ENCODE measurements at places on chromosomes 5 and 9.

DNA sequence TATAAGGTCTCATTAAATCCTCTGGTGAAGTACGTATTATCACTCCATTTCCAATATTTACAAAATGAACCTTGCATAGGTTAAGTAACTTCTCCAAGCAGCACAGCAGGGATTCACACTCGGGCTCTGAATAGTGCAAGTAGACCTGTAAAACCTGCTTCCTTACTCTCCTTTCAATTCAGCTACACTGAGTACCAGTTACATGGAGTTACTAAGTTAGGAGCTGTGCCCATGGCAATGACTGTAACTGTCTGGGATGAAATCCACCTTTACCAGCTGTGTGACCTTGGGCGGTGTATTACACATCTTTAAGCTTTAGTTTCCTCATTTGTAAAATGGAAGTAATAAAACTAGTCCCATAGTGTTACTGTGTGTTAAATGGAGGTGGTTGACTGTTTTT, 15.9 kb upstream of the MOB3B start:
- no peak for DNase-seq

GRCh38 chr5:78587775-78588291, 60.7 kb downstream of the LHFPL2 start:
- DNase-seq: no peak

- no peak for DNase-seq
These were observed 43.6 kb downstream of the MAP3K1 start for GRCh38 chr5:56858777-56859442.

DNA sequence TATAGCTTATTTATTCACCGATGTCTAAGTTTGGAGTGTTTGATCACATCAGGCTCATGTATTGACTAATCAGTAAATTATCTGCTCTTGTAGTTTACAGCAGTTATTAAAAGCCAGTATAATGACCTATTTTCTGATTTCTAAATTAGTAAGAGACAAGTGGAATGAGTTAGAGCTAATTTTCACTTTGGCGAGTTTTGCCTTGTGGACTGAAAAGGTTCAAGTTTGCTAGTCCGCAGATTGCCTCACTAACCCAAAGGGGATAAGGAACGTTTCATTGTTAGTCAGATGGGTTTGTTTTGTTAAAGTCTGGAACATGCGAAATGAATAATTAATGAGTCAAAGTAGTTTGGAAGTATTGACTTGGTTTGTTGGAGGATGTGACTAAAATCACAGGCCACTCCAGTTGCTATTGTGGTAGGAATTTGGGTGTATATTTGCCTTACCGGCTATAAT, 40.1 kb downstream of the SMARCA2 start:
- peak; percentile 22 for DNase-seq

GRCh38 chr9:109182940-109183798, 16.1 kb upstream of the FRRS1L start:
- peak; percentile 16 for DNase-seq

DNA sequence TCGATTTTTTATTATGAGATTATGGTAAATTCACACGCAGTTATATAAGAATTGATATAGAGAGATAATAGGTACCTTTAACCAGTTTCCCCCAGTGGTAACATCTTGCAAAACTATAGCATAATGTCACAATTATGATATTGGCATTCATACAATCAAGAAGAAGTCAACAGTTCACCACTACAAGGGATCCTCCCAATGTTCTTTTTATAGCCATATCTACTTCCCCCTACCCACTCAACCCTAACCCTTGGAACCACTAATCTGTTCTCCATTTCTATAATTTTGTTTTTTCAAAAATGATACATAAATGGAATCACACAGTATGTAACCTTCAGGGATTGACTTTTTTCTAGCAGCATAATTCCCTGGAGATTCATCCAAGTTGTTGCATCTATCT, 9.8 kb downstream of the ACTL7B start:
- DNase-seq: no peak

GRCh38 chr5:418162-419121, 24.5 kb upstream of the EXOC3 start:
- no peak for DNase-seq

DNA sequence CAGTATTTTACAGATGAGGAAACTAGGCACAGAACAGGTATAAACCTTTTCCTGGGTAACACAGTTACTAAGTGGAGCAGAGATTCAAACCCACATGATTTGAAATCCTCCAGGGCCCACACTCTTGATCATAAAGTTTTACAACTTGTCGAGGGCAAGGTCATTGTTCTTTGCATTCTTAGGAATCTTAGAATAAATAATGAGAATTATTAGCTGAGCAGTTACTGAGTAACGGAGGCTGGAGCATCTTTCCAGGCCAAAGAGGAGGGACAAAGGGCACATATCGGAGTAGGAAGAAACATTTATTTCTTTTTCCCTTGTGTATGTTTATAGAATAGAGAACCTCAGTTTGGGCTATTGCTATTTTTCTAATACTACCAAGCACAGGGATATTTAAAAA, 27.1 kb upstream of the F2R start:
- no peak for DNase-seq

DNA sequence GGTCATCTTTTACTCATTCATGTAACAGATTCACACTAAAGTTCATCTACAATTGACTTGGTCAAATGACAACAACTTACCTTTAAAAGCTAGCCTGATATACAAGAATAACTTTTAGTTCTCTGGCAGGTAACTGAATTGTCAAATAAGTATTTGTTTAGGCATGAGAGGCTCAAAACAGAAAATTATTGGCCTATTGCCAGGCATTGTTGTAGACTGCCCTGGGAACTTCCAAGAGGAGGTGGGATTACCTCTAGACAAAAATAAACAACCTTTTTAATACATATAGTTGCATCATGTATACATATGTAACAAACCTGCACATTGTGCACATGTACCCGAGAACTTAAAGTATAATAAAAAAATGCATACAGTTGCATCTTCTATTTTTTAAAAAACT, 18.2 kb upstream of the SLCO4C1 start:
- DNase-seq: no peak

- DNase-seq: peak; percentile 16
These were observed 7.1 kb downstream of the NFX1 start for GRCh38 chr9:33297432-33297831.

DNA sequence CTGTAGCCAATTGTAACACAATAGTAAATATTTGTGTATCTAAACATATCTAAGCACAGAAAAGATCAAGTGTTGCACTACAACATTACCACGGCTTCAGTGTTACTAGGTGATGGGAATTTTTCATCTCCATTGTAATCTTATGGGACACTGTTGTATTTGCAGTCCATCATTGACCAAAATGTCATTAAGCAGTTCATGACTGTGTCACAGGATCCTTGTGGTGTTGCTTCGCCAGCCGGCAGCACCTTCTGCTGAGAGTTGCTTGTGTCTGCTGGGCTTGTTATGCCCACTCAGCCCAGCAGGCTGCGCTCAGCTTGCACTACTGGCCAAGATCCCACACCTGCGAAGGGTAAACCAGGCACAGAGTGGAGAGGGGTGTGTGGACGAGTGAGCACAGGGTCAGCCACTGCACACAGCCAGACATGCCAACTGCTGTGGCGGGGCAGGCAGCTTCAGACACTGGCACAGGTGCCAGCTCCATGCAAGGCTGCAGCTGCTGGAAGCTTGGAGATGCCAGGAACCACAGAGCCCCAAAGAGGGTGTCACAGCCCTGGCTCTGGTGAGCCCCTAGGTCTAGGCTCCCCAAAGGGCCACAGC, 273.7 kb downstream of the CETN3 start:
- no peak for DNase-seq

DNA sequence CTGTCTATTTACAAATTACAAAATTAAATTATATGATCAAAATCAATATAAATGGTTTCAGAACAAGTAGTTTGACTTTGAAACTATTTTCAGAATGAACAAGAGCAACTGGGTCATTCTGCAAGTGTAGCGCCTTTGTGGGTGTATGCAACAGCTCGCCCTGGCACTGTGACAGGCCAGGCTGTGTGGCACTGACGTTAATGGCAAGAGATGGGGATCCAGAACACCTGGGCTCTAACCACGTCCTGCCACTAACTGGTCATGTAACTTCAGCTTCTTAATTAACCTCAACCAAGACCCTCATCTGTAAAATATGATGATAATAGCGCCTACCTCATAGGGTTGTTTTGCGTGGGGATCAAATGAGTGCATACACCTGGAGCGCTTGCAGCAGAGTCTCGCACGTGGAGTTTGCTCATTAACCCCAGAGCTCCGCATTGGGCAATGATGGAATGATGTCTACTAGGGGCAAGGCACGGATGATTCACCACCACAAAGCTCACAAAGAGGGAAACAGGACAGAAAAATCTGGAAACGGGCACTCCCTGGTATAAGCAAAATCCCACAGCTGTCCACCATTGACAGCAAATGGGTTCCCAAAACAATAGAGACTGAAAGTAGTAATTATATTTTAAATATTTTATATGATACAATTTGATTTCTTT, 639.4 kb downstream of the SEMA5A start:
- no peak for DNase-seq

DNA sequence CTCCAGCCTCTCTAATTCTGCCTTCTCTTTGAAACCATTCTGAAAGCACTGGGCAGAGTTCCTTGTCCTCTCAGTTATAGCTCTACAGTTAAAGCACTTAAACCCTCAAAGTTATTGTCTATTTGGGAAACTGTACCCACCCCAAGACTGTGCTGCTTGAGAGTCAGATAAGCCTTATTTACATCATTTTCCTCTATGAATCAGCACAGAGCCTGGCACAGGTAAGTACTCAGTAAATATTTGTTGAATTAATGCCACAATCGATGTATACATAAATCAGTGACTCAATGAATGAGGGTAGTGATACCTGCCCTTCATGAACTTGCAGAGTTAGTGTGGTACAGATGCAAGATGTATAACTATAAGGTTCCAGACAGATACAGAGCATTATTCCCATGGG, 549.4 kb upstream of the KLF4 start:
- DNase-seq: no peak

GRCh38 chr5:67985686-67986387, 229.7 kb upstream of the PIK3R1 start:
- no peak for DNase-seq

DNA sequence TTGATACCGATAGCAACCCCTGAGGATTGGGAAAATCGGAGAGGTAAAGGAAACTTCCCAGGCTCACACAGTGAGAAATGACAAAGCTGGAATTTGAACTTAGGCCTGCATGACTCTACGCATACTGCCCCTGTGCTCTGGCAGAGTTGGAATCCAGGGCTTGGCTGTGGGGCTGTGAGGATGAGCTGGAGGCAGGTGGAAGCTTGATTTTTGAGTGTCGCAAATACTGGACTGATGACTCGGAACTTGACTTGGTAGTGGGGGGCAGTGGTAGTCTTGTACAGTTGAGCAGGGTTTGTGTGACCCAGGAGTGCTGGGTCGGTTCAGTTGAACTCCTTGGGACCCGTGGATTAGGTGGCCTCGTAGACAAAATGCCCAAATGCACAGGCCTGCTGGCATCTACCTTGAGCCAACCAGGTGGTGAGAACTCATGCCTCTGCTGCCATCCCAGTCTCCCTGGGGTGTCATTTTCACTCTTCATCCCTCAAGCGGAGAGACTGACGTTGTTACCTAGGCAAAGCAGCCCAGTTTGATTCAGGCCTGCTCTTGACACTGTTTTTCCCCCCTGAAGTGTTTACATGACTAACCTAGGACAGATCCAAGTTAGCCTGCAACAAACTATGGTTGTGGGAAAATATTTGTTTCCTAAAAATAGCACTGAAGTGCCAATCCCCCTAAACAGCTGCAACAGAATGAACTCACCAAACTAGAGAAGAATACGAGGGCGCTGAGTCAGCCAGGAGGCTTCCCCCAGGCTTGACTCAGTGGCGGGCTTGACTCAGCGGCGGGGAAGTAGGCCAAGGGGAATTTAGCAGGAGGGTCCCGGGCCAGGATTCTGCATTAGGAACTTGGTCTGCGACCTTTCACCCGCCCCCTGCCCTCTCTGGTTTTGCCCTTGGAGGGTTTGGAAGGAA, 45.7 kb upstream of the ORM1 start:
- DNase-seq: no peak

DNA sequence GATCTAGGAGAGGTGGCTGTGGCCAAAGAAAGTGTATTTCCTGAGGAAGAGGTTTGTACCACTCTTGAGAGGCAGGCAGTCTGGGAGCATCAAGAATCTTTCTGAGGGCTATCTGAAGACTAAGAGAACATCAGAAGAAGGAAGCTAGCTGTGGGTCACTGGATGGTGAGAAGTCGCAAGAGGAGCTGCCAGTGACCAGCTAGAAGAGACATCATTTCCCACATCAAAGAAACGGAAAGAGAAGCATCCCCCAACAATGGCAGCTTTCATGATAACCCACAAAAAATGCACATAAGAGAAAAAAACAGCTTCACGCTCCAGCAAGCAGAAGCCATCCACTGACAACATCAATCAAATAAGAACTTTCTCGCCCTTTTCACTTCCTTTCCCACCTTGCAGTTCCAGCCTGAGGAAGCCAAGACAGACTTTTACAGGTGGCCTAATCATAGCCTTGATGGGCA, 25.0 kb upstream of the CEP78 start:
- DNase-seq: no peak

- no peak for DNase-seq
These were observed 13.9 kb downstream of the PCDH12 start for GRCh38 chr5:141944076-141944475.

DNA sequence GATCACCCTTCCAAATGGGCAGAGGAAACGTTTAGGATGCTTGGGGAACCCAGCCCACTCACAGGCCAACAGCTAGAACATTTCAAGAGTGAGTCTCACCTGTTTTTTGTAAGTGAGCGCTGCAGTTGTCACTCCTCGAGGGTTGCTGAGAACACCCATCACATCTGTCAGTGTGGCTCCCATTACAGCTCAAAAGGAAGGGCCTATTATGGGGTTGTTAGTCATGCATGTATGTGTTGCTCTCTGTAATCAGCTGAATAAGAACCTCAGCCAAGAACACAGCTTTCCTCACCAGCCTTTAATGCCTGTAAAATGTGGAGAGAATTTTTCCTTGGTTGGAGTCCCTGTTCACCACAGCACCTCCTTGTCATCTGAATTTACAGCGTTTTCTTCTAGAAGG, 196.3 kb upstream of the KLF4 start:
- no peak for DNase-seq

GRCh38 chr9:112337547-112337946, 4.1 kb upstream of the PTBP3 start:
- no peak for DNase-seq

GRCh38 chr9:121299467-121300282, 31.7 kb downstream of the GSN start:
- no peak for DNase-seq

GRCh38 chr9:34628656-34629490, at the start of gene ARID3C:
TSS of gene ARID3C (minus strand) at chr9:34629066. CDS start at chr9:34628014, 1,052 bp downstream.
- no peak for DNase-seq

- DNase-seq: no peak
These were observed 67.2 kb upstream of the IFNE start for GRCh38 chr9:21549251-21549765.

- DNase-seq: peak; percentile 21
These were observed 35.7 kb downstream of the EXD3 start for GRCh38 chr9:137387114-137387890.

GRCh38 chr5:80399526-80400239, 8.2 kb upstream of the ZFYVE16 start:
- DNase-seq: no peak

DNA sequence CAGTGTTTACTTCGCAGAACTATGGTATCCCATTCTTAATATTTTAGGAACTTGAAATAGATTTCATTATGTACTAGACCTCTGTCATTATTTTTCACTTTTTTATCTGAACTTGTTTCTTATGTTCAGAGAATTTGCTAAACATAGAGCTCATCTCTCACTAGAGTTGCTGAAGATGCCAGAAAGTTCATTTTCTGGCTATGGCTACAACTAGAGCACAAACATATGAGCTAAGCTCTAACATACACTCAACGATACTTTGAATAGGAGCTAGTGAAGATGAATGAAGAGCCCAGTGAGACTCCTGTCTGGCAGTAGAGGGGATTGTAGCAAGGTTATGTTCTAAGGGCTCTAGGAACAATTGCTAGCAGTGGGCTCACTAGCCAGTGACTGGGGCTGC, 582.2 kb downstream of the KIF4B start:
- DNase-seq: no peak
